ENCODE measurements at places on chromosomes 12 and 14.

DNA sequence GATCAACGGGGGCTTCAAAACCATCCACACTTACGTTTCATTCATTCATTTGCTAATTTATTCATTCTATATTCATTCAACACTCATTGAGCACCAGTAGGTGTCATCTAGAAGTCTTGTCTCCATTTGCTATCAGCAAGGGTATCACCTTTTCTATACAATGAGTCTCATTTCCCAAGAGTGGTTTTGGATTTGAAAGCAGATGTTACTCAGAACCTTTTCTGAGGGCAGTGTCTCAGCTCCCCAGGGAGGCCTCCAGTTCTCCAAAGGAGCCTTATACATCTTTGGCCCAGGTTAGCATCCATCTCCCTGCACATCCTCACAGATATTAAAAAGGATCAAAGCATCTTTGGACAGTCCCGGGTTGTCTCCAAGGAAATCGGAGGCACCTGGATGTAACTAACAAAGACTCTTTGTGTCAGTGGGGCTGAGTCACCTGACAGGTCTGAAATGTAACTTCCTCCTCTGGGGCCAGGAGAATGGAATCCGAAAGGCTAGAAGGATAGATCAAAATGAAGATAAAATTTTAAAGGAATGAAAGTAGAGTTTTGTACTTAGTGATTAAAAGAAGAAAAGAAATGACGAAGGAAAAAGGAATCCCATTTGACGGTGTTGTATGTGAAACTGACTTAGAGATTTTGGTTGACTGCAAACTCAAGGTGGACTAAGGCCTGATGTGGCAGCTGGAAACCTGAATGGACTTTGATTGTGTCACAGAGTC is 103.0 kb downstream of the VCPKMT start:
- DNase-seq: no peak

GRCh38 chr14:102822311-102822863 is 45.1 kb downstream of the TRAF3 start:
- no peak for DNase-seq

- no peak for DNase-seq
These were observed 88.4 kb downstream of the PRKCH start for GRCh38 chr14:61409782-61410181.

DNA sequence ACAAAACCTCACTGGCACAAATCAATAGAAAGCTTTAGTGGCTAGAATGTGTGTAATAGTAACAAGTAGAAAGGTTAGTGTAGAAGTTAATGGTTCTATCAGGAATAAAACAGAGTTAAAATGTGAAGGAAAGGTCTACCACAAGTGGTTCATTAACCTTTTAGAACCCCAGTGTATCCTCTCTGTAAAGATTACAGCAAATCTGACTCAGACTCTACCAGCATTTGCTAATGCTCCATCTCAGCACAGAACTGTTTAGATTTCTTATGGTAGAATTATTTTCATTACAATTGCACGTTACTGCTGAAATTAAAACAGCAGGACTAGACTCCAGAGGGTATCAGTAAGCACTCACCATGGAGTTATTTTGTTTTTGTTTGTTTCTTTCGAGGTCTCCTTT is 609.0 kb upstream of the LMO3 start:
- DNase-seq: no peak

GRCh38 chr14:91980157-91980556 is 32.7 kb upstream of the FBLN5 start:
- no peak for DNase-seq

GRCh38 chr14:74922752-74923401 is at the start of gene RPS6KL1:
RPS6KL1 (minus strand) TSS chr14:74923260; CDS start chr14:74921541, 1,719 bp downstream.
- peak; percentile 92 for DNase-seq

DNA sequence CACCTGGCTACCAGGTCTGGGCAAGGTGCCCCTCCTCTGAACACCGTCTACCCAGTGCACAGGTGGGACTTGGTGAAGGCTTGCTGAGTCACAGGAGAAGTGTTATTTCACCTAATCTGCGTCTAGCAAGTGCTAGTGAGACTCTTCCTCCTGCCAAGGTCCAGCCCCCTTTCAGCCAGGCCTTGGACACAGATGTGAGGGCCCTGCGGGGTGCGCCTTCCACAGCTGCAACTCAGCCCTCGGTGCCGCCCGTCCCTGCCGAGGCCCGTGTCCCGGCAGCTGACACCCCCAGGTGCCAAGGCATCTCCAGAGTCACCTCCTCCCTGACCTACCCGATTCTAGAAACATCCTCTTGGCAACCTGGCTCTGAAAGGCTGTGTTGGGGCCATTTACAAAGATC is 55.1 kb downstream of the PRIMA1 start:
- no peak for DNase-seq

- no peak for DNase-seq
These were observed 510.4 kb downstream of the SLC16A7 start for GRCh38 chr12:60106214-60106613.

- DNase-seq: no peak
These were observed 218.8 kb downstream of the BTG1 start for GRCh38 chr12:91926848-91927247.
